Lung (tissue), 17 donors: ENCODE measurements at places on chromosomes 3 and 15.

DNA sequence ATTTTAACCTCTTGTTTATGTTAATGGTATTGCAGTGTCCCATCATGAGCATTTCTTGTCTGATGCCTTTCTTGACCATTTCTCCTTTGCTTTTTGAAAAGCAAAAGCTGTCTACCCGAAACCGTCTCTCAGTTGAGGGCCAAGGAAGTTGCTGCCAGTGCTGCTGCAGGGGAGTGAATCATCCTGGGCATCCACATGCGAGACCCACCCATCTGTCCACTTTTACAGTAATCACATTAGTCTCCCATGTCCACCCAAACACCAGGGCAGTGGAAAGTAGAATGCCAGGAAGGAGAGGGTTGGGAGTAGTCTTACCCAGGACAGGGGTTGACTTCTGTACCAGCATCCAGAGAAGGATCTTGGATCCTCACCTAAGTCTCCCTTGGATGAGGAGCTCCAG is 48.6 kb upstream of the TEX264 start:
- no peaks in the 10 kb centered on the region for H3K4me1 ChIP-seq
- peaks cover 1% of the 10 kb centered on the region for H3K36me3 ChIP-seq
- H3K4me3 ChIP-seq = no peak overlapping the region
- DNase-seq = no peak
- no peak overlapping the region for H3K27ac ChIP-seq

GRCh38 chr15:98668566-98669308 is 20.4 kb downstream of the IGF1R start:
- H3K4me1 ChIP-seq = peaks cover 9% of the 10 kb centered on the region
- H3K27ac ChIP-seq = no peak overlapping the region
- H3K27me3 ChIP-seq = no peaks in the 10 kb centered on the region
- H3K36me3 ChIP-seq = no peaks in the 10 kb centered on the region

GRCh38 chr3:178947738-178948137 is 123.9 kb downstream of the ZMAT3 start:
- H3K27ac ChIP-seq = no peak overlapping the region
- no peaks in the 10 kb centered on the region for H3K4me1 ChIP-seq
- H3K36me3 ChIP-seq = no peaks in the 10 kb centered on the region
- H3K4me3 ChIP-seq = no peak overlapping the region

GRCh38 chr3:168425936-168426595 is 330.3 kb upstream of the GOLIM4 start:
- H3K4me3 ChIP-seq = no peak overlapping the region
- H3K27ac ChIP-seq = no peak overlapping the region
- no peak for DNase-seq
- no peaks in the 10 kb centered on the region for H3K4me1 ChIP-seq
- H3K27me3 ChIP-seq = no peaks in the 10 kb centered on the region

- no peaks in the 10 kb centered on the region for H3K4me1 ChIP-seq
- H3K27me3 ChIP-seq = no peaks in the 10 kb centered on the region
- no peak for DNase-seq
- H3K4me3 ChIP-seq = no peak overlapping the region
Observed at GRCh38 chr3:191328383-191328961, 722 bp upstream of the CCDC50 start.

GRCh38 chr3:154193000-154193615 is 71.9 kb downstream of the ARHGEF26 start:
- H3K36me3 ChIP-seq = no peaks in the 10 kb centered on the region
- no peak overlapping the region for H3K4me3 ChIP-seq
- H3K27ac ChIP-seq = no peak overlapping the region
- DNase-seq = no peak
- no peaks in the 10 kb centered on the region for H3K27me3 ChIP-seq

DNA sequence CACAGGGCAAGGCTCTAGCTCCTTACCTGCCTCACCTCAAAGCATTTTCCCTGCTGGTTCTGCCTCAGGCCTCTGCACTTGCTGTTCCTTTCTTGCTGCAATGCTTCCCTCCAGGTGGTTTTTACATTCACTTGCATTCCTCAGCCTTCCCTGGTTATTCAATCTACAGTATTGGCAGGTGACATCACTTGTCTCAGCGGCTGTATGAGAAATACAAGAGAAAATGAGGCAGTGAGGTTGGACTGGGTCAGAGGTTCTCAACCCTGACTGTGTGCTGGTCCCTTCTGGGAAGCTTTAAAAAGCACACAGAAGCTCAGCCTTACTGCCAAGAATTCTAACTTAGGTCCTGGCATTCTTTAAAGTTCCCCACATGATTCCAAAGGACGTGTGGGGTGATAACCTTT is 26.7 kb downstream of the SIAH2 start:
- no peak overlapping the region for H3K4me3 ChIP-seq
- DNase-seq = no peak
- no peaks in the 10 kb centered on the region for H3K4me1 ChIP-seq
- no peak overlapping the region for H3K27ac ChIP-seq
- no peaks in the 10 kb centered on the region for H3K36me3 ChIP-seq

DNA sequence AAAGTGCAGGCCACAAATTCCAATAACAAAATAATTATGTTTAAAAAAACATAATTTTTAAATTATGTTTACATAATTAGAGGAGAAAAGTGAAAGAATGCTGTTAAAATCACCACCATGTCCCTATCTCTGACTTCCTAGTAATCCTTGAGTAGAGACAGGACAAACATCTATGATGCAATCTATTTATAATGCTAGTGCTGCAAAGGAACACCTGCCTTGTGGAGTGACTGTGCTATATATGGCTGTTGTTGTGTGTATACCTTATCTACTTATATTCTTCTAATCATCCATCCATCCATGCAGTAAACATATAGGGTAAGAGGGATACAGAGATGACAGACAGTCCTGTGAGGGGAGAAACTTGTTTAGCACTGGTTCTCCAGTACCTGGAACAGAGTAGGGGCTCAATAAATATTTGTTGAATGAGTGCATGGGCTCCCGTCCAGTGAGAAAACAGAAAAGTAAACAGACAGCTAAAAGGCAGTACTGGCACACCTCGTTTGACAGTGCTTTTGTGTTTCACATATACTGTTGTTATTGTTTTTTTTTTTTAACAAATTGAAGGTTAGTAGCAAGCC is 229.3 kb upstream of the UBE2E1 start:
- H3K4me3 ChIP-seq = no peak overlapping the region
- DNase-seq = no peak
- H3K36me3 ChIP-seq = no peaks in the 10 kb centered on the region
- H3K27ac ChIP-seq = no peak overlapping the region
- H3K4me1 ChIP-seq = no peaks in the 10 kb centered on the region

- H3K36me3 ChIP-seq = no peaks in the 10 kb centered on the region
- no peak for DNase-seq
- peaks cover 10% of the 10 kb centered on the region for H3K4me1 ChIP-seq
- H3K27me3 ChIP-seq = no peaks in the 10 kb centered on the region
- no peak overlapping the region for H3K4me3 ChIP-seq
- no peak overlapping the region for H3K27ac ChIP-seq
Observed at GRCh38 chr3:65687741-65688140, 351.0 kb downstream of the MAGI1 start.

DNA sequence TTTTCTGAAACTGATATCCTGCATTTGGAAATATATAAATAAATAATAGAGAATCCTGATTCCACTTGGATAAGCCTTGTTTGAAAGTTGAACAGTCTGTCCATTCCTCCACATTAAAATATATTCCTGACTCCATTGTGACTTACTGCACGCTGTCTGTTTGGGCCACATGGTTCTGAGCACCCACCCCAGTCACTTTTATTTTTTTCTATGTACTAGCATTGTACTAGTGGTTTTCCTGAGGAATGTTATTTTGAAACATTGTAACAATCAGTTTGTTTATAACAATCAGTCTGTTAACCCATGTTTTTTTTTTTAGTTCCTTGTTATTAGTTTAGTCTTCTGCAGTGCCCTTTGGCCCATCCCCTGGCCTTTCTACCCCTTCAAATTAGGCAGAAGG is 87.4 kb upstream of the CCNL1 start:
- no peaks in the 10 kb centered on the region for H3K27me3 ChIP-seq
- no peaks in the 10 kb centered on the region for H3K4me1 ChIP-seq
- no peaks in the 10 kb centered on the region for H3K36me3 ChIP-seq
- H3K27ac ChIP-seq = peak overlapping the region; percentile 10
- no peak overlapping the region for H3K4me3 ChIP-seq
- no peak for DNase-seq

DNA sequence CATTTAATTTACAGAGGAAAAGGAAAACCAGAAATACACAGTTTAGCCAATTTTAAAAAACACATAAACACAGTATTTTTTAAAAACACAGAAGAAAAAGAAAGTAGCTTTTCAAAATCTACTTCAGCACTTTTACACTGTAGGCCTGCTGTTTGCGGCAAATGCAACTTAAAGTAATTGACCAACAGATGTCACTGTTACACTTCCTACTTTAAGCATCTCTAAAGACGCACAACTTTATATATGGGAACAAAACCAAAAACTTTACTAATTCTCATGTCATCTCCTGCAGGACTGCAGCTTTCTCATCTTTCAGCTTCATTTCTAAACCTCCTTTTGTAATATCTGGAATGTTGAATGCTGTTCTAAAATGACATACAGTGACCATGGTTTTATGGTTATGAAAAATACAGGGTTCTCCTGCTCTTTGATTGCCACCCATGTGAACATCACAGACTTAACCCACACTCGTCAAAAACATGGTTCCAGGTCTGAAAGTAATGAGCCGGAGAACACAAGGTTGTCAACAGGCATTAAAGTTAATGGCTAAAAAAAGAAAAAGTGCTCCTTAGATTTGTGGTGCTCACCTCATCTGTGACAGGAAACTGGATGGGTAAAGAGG is 107.9 kb downstream of the FMN1 start:
- no peak overlapping the region for H3K27ac ChIP-seq
- no peaks in the 10 kb centered on the region for H3K27me3 ChIP-seq
- H3K4me1 ChIP-seq = peaks cover 13% of the 10 kb centered on the region
- no peak overlapping the region for H3K4me3 ChIP-seq
- peak; percentile 14 for DNase-seq

GRCh38 chr3:34300621-34301020 is 502.2 kb downstream of the PDCD6IP start:
- H3K27ac ChIP-seq = no peak overlapping the region
- H3K4me3 ChIP-seq = no peak overlapping the region
- H3K36me3 ChIP-seq = no peaks in the 10 kb centered on the region
- H3K4me1 ChIP-seq = peaks cover 6% of the 10 kb centered on the region
- DNase-seq = no peak
- no peaks in the 10 kb centered on the region for H3K27me3 ChIP-seq

DNA sequence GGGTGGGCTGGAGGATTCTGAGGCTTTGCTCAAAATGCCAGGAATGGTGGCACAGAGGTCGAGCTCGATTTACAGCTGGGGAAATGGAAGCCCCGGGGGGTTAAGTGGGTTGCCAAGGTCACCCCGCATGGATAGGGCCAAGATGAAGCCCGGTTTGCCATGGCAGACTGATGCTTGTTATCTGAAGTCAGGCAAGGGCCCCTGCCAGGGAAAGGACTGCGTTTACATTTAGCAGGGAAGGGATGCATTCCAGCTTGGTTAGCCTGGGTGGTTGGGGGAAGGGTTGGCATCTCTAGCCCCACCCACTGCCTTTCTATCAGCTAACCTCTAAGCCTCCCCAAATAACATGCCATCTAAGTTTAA is 79.0 kb downstream of the RPLP1 start:
- DNase-seq = no peak
- H3K4me3 ChIP-seq = no peak overlapping the region
- H3K36me3 ChIP-seq = no peaks in the 10 kb centered on the region
- H3K4me1 ChIP-seq = no peaks in the 10 kb centered on the region

DNA sequence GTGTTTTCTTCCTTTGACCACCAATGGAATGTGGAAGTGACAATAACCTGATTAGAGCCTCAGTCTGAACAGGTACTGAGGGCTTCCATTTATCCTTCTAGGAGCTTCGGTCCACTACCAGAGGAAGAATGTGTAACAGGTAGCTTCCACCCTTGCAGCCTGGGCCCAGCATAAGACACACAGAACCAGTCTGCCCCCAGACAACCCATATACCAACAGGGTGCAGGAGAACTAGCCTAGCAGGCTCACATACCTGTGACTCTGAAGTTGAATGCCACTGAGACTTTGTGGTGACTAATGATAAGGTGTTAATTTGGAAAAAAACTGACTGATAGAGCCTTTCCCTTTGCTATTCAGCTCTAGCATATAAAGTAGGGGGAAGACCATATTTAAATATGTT is 166.2 kb downstream of the NEK10 start:
- H3K4me1 ChIP-seq = no peaks in the 10 kb centered on the region
- no peaks in the 10 kb centered on the region for H3K36me3 ChIP-seq
- no peak for DNase-seq
- H3K27ac ChIP-seq = no peak overlapping the region

DNA sequence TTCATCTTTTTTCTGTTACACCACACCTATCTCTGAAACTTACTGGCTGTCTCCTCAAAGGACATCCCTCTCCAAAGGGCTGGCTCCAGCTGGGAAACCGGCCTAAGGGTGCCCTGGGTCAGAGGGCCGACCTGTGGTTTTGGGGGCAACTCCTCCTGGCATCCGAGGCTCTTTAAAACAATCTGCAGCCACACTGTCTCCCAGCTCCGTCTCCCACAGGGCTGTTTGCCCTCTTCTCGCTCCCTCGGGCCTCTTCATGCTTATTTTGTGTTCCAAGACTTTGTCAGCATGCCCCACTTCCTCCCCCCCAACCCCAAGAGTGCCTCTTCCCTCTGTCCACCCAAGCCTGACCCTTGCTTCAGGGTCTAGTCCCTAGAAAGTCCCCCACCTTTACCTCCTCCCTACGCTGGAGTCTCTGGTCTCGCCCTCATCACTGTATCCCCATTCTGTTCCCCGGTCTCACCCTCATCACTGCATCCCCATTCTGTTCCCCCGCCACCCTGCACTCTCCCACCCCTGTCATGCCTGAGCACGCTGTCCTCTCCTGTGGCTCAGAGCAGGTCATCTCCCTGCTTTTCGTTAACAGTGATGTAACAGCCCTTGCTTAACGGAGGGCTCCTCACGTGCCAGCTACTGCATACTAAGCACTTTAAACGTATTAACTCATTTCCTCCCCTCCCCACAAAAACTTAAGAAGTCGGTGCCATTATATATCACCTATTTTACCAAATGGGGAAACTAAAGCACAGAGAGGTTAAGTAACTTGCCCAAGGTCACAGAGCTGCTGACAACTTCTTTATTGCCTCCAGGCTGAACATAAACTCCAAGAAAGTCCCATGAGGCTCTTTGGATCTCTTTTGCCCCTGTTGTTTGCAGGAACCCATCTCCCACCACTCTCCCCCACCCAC is 1.1 kb upstream of the CSK start:
- peak overlapping the region; percentile 65 for H3K27ac ChIP-seq
- H3K4me1 ChIP-seq = peaks cover 19% of the 10 kb centered on the region
- H3K36me3 ChIP-seq = peaks cover 7% of the 10 kb centered on the region
- H3K27me3 ChIP-seq = no peaks in the 10 kb centered on the region
- no peak overlapping the region for H3K4me3 ChIP-seq
- DNase-seq = no peak

DNA sequence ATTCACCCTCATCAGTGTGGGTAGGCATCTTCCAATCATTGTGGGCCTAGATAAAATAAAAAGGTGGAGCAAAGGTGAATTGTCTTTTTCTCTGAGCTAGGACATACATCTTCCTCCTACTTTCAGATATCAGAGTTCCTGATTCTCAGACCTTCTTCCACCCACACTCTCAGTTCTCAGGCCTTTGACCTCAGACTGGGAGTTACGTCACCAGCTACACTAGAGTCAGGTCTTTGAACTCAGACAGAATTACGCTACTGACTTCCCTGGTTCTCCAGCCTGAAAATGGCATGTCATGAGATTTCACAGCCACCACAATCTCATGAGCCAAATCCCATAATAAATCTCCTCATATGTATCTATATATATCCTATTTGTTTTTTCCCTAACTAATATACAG is 39.0 kb downstream of the STRIT1 start:
- no peak overlapping the region for H3K4me3 ChIP-seq
- H3K27ac ChIP-seq = no peak overlapping the region
- DNase-seq = no peak
- no peaks in the 10 kb centered on the region for H3K4me1 ChIP-seq
- no peaks in the 10 kb centered on the region for H3K27me3 ChIP-seq
